PC-3 (cell line): ENCODE measurements at places on chromosomes 1 and 21. TPM values are rescaled to one million over a fixed set of nuclear protein-coding genes. Genes with fewer than 3 reads are reported as not detected.

- DNase-seq, result no peak
These were observed 43.9 kb upstream of the CAMK1G start for GRCh38 chr1:209539576-209539975.

GRCh38 chr1:44775930-44776729 is 790 bp downstream of the RPS8 start:
- DNase-seq, result peak; percentile 17

GRCh38 chr1:9391620-9392019 is 98.9 kb downstream of the SPSB1 start:
- no peak for DNase-seq

Gene DENND2C
- total RNA-seq, result 0.95 and 2.0 TPM in 2 replicates
